Thymus (tissue), 14 donors: ENCODE measurements at places on chromosomes 3 and 15. TPM values are rescaled to one million over a fixed set of nuclear protein-coding genes. Genes with fewer than 3 reads are reported as not detected.

- no peak overlapping the region for H3K27ac ChIP-seq
- no peak for DNase-seq
- H3K4me3 ChIP-seq = no peak overlapping the region
- peaks cover 3% of the 10 kb centered on the region for H3K4me1 ChIP-seq
- no peaks in the 10 kb centered on the region for H3K36me3 ChIP-seq
Observed at GRCh38 chr3:27677565-27677964, 44.6 kb downstream of the EOMES start.

DNA sequence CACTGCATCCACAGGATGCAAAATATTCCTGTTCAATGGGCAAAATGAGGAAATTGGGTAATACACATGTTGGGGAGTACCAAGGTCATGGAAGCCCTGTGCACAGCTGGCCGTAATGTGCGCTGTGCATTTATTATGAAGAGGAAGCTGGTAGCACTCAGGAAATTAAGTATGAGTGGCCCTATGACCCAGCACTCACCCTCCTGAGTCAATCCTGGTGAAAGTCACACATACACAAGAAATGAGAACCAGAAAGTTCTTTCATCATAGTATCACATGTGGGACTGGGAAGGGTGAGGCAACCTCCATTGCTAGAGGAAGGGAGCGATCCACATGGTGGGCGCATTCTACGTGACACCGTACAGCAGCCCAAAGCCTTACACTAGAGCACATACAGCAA lies 11.4 kb upstream of the PRR20G start:
- no peak for DNase-seq
- no peaks in the 10 kb centered on the region for H3K36me3 ChIP-seq
- no peak overlapping the region for H3K4me3 ChIP-seq
- H3K4me1 ChIP-seq = no peaks in the 10 kb centered on the region
- H3K27ac ChIP-seq = no peak overlapping the region

DNA sequence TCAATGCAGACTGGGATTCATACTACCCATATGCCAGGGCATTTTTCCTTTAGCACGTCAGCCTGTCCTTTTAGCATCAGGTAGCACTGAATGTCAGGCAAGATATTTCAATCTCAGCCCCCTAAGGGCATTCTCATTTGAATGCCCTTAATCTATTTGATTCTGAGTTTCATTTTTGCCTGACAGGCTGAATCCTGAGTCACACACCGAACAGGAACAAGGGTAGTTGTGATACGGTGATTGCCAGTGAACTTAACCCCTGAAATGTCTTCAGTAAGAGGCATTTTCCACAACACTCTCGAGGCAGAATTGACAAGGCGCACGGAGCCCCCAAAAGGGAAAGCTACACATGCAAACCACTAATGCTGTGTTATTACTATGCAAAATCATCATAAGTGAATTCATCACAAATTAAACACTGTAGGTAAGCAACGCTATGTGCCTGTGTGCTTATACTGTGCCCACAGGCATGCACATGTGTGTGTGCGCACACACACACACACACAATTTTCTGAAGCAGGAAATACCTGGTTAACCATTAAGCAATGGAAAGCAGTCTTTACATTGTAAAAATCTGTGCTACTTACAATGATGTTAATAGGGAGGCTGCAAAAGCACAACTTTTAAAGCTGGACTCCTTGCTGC lies 130.4 kb downstream of the ZNF385D start:
- no peak overlapping the region for H3K4me3 ChIP-seq
- H3K27me3 ChIP-seq = no peaks in the 10 kb centered on the region
- H3K36me3 ChIP-seq = no peaks in the 10 kb centered on the region
- DNase-seq = no peak
- no peak overlapping the region for H3K27ac ChIP-seq
- H3K4me1 ChIP-seq = no peaks in the 10 kb centered on the region

TRH gene
- total RNA-seq = 0.52 TPM

ANKRD34C gene
- under 0.01 TPM for total RNA-seq

MYRIP gene
- 0.28 TPM for total RNA-seq
